ENCODE measurements at places on chromosomes 3 and 15.

DNA sequence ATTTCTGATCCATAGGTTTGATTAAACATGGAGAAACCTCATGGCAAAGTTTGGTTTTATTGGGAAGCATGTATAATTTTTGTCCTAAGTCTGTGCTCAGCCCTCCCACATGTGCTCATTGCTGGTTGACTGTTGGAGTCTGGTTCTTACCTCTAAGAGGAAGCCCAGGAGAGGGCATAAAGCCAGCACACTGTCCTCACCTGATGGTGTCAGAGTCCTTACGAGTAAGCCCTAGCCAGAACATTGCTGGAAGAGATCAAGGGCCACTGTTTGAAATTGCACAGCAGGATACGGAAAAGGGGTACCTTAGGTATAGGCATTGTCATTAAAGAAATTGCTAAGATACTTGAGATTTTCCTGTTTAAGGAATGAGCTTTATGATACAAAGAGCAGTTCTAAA, 21.3 kb downstream of the MLH1 start:
- no peak for DNase-seq

- no peak for DNase-seq
Measured at GRCh38 chr3:45952456-45952855, 9.2 kb downstream of the CXCR6 start.

DNA sequence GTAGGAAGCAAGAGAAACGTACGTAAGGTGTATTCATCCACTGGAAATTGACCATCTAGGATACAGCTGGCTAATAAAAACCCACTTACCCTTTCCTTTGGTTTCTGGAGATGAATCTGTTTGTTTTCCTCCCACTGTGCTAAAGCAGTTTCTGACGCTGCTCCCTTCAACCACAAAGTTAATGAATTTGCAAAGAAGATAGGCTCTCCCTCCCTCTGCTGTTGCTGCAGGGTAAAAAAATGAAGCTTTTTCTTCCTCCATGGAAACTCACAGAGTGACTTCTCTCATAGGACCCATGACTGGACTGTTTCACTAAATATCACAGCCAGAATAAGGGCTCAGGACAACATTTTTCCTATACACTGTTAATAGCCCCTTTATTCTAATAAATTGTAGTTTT, 172.1 kb upstream of the LRRN1 start:
- DNase-seq = no peak

- DNase-seq = no peak
Measured at GRCh38 chr15:90287946-90288345, 22.5 kb downstream of the NGRN start.

GRCh38 chr3:50551681-50552435, 15.7 kb downstream of the C3orf18 start:
- no peak for DNase-seq

GRCh38 chr3:50503504-50504342, at the start of gene CACNA2D2:
Gene CACNA2D2 (minus strand): TSS chr3:50503634. CDS start chr3:50503423, 211 bp downstream.
- DNase-seq = no peak

DNA sequence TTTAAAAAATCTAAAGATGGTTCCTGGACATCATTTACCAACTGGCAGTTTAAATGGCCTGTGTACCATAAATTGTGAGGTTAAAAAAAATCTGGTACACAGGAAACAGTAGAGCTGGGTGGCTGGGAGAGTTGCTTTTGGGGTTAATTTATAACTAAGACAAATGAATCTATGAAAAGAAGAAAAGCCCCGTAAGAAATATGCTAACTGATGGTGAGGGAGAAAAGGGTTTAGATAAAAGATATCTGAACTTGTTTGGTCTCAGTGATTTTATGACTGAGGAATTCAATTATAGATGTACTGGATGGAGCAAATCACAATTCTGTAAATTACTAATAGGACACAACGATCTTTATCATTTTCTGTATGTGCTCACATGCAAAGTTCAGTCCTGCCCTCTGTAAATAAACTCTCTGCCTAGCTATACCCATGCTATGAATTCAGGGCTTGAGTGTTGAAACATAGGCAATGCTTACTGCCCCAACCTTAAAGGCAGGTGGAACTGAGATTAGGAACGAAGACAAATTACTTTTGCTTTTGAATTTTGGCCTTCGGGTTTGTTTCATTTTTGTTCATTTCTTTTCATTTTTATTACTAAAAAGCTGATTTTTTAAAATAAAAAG, 28.0 kb downstream of the PPARG start:
- no peak for DNase-seq

GRCh38 chr3:101061312-101061711, 68.1 kb upstream of the ABI3BP start:
- DNase-seq = no peak

DNA sequence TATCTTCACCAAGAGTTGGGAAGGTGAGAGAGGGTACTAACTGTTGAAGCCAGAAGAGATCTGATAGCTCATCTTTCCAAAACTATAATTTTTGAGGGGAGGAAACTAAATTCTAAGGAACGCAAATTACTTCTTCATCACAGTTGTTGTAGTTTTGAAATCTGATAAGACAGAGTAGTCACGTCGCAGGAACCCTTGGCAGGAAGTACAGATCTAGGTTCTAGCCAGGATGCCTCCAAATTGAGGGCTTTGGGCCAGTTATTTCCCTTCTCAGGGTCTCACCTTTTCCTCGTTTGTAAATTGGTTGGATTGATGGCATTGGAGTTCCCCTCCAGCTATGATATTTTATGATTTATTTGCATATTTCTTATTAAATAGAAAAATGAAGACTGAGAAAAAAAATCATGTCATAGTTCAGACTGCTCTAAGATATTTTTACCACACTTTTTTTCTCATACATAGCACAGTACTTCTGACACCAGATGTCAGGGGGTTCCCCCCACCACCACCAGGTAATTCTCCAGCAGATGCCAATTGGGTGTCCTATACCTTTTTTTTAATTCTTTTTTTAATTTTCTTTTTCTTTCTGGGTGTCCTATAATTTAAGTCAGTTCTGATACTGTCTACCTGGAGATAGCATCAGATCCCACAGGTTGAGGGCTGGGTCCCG, 32.3 kb upstream of the APH1B start:
- no peak for DNase-seq

- no peak for DNase-seq
Measured at GRCh38 chr3:129389572-129389937, 38.9 kb downstream of the EFCAB12 start.

DNA sequence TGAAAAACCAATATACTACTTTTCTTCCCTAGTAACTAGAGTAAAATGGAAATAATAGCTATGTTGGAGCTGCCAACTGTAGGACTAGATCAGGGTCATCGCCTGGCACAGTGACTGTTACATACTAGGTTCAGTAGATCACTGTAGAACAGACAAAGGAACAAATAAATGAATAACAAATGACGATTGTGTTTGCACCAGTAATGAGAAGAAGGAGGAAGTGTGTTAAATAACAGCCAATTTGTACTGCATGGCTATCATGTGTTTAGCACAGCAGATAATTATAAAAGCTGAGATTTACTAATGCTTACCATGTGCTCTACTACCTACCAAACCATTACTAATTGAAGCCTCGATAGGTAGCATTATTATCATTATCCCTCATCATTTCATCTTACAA, 85.3 kb upstream of the FXR1 start:
- no peak for DNase-seq

DNA sequence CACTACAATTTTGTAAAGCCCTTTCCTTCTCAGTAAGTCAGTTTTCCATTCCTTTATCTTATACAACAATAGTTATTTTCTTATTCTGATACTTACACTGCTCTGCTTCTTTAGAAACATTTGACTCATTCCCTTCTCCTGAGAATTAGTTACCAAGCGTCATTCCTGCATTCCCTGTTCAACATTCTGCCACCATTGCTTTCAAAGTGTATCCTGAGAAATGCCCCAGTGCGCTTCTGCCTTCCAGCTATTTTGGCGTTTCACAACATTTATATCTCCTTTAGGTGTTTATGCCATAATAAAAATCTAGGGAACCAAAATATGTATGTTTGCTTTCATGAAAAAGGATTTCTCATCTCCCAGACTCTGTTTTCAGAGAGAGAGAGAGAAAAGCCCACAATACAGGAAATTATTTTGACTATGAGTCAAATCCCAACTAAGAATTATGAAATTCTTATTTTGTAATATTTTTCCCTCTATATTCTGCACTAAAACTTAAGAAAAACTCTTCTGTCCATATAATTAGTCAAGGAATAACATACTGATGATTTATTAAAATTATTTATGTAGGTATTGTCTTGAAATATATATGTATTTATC, 118.2 kb upstream of the RAP2B start:
- DNase-seq = no peak

Data from SK-N-MC (cell line).